Ovary (tissue), 10 donors: ENCODE measurements at places on chromosomes 2 and 18. TPM values are rescaled to one million over a fixed set of nuclear protein-coding genes. Genes with fewer than 3 reads are reported as not detected.

SLC9A2 gene
- 0.17 TPM for total RNA-seq

COL4A3 gene
- total RNA-seq = 4.8 TPM

DNA sequence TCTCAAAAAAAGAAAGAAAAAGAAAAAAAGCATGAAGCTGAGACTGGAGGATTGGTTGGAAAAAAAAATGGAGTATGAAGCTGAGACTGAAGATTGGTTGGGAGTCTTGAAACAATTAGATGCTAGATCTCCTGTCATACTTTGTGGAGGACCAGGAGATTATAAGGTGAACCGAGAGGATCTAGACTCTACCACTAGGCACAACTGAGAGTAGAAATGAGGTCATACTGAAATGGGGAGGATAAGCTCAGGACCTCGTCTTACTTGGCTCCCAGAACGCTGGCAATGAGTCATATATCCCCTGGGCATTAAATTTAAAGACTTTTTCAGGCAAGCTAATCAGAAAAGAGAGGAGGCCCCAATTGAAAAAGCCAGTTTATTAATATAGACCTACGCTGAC lies 3.3 kb upstream of the ORC2 start:
- no peak for DNase-seq

DNA sequence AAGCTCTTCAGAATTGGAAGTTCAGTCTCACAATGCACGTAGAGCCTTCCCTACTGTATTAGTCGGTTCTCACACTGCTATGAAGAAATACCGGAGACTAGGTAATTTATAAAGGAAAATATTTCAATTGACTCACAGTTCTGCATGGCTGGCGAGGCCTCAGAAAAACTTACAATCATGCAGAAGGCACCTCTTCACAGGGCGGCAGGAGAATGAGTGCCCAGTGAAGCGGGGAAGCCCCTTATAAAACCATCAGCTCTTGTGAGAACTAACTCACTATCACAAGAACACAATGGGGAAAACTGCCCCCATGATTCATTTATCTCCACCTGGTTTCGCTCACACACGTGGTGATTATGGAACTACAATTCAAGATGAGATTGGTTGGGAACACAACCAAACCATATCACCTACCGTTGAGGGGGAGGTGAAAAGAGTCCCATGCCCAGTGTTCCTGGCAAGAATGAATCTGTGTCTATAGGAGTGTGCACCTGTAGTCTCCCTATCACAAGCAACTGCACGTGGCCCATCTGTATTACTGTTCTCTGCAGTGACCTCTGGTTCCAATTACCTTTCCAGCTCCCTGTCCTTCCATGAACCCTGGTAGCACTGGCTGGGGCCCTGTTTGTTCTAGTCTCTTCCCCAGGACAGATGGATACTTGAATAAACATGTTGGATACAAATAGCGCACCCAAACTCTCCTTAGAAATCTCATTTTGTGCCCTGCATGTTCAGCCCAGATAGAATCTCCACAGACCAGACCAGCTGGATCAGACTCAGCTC lies 44.4 kb upstream of the ATL2 start:
- no peak for DNase-seq

GRCh38 chr2:134647607-134648256 lies 71.1 kb downstream of the TMEM163 start:
- no peak for DNase-seq

- DNase-seq = no peak
Measured at GRCh38 chr2:136611451-136611850, 153.9 kb upstream of the THSD7B start.

PFN4 gene
- total RNA-seq = 0.61 TPM

- no peak for DNase-seq
Measured at GRCh38 chr18:5512176-5512575, 31.6 kb downstream of the EPB41L3 start.

- no peak for DNase-seq
Measured at GRCh38 chr2:105388971-105389381, 9.9 kb downstream of the FHL2 start.

UPP2 gene
- 0.15 TPM for total RNA-seq

IL37 gene
- not detected for total RNA-seq

GRCh38 chr18:79400091-79400590 lies 4.4 kb downstream of the NFATC1 start:
- DNase-seq = peak; percentile 75

CD207 gene
- 0.40 TPM for total RNA-seq

- no peak for DNase-seq
Measured at GRCh38 chr2:118593257-118593656, 254.2 kb downstream of the EN1 start.

- DNase-seq = no peak
Measured at GRCh38 chr2:153230977-153231376, 247.6 kb downstream of the RPRM start.

DNA sequence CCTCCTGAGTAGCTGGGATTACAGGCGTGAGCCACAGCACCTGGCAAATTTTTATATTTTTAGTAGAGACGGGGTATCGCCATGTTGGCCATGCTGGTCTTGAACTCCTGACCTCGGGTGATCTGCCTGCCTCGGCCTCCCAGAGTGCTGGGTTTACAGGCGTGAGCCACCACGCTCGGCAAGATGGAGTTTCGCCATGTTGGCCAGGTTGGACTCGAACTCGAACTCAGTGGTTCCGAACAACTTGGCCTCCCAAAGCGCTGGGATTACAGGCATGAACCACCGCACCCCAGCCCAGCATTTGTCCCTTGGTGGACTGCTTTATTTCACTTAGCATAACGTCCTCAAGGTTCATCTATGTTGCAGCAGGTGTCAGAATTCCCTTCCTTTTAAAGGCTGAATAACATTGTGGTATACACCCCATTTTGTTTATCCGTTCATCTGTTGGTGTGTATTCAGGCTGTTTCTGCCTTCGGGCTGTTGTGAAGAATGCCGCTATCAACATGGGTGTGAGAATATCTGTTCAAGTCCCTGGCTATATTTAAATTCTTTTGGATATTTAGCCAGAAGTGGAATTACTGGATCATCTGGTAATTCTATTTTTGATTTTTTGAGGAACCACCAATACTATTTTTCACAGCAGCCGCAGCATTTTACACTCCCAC lies 1.2 kb upstream of the CENPA start:
- no peak for DNase-seq

GRCh38 chr2:120111193-120111592 lies 98.3 kb downstream of the EPB41L5 start:
- DNase-seq = no peak

ELP2 gene
- total RNA-seq = 137 TPM

GRCh38 chr2:9799011-9799596 lies 44.2 kb upstream of the TAF1B start:
- no peak for DNase-seq

- DNase-seq = no peak
Measured at GRCh38 chr2:145957929-145958328, 1438.0 kb upstream of the ZEB2 start.

DNA sequence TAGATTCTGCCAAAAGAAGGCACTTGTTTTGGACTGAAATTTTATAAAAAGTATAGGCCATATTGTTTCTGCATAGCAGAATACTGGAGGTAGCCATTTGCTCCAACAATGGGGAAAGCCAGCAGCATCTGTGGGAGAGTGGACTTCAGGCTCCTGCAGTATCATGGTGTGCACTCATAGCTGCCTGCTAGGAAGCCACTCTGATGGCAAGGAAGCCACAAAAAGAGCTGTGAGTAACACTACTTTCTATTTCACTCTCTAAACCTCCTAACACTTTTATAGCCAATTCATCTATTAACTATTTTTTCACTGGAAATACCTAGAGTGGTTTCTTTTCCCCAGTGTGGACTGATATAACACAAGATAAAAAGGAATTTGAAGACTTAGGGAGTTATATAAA lies 144.4 kb upstream of the KCNJ3 start:
- no peak for DNase-seq

- no peak for DNase-seq
Measured at GRCh38 chr2:222959358-222959757, 92.6 kb upstream of the KCNE4 start.

DNA sequence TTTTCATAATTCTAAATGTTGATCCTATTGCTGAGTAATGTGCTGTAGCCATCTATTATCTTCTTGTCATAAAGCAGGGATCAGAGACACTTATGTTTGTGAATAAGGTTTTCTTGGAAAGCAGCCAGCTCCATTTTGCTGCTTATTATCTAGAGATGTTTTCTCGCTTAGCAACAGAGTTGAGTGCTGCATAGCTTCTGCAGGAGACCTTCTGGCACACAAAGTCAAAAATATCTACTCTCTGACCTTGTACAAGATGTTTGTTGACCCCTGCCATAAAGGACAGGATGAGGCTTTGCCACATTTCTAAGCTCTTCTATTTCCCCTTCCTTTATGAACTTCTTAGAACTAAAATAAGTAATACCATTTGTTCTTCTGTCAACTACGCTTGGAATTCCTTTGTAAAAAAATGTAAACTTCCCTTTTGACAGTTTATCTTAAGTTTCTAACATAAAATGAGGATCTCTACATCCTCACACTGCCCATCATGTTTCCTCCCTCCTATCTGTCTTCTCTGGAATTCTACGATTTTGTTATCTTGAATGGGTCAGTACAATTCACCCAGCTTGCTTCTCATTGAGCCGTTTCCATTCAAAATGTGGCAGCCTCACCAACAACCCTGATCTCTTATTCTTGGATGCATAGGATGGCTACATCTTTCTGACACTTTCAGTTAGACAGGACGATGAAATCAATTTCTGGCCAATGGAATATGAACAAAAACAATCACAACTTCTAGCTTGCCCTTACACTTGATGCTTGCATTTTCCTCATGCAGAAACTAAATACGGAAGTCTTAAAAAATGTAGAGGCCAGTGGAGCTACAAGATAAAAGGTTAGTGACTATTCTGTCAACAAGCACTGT lies 1377.0 kb downstream of the SUCLG1 start:
- DNase-seq = no peak

GRCh38 chr2:96926791-96927190 lies 56.9 kb upstream of the SEMA4C start:
- DNase-seq = no peak
